ENCODE measurements at places on chromosomes 2 and 18.

DNA sequence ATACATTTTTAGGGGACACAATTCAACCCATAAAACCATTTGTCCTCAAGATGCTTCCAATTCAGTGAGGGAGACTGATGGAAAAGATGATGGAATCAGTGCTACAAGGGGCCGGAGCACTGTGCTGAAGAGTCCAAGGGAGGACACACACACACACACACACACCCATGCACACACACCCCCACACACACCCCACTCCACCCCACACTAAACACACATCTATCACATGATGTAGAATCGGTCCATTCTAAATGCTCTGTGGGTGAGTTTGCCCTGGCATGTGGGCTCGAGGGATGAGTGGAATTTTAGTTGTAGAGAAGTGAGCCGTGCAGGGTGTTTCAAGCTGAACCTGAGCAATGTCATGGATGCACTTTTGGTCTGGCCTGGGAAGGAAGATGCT is 41.1 kb downstream of the PRKCE start:
- no peak for DNase-seq

DNA sequence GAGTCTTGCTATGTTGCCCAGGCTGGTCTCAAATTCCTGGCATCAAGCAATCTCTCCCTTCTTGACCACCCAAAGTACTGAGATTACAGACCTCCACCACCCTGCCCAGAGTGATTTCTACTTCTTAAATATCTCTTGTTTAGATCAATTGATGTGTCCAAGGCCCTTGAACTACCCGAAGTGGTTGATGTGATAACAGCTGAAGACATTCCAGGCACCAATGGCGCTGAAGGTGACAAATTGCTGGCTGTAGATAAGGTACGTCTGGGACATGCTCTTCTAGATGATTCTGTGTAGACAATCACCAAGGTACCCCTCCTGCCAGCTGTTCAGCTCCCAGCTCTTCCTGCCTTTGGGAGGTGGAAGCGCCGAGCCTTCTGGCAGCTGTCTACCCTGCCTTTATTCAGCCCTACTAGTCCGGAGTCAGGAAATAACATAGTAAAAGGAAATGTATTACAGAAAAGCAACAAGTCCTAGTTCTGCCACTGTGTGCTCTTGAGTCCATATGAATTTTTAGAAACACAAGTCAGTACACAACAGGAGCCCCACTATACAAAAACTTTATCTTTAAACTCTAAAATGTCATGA is 61.3 kb upstream of the BZW1 start:
- DNase-seq = no peak

DNA sequence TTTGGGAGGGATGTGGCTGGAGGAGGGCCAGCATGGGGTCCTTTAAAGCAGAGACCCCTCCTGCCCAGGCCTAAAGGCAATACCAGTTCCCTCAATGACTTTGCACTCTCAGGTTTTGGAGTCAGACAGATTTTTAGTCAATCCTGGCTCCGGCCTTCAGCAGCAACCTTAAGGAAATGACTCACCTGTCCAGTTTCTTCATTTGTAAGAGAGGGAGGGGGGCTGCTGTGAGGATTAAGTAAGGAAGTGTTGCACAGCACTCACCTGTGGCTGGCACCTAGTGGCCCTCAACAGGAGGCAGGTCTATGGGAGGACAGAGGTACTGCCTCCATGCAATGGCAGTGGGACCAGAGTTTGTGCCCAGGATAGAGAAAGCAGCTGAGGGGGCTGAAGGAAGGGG is 13.7 kb downstream of the CNGA3 start:
- DNase-seq = no peak

- DNase-seq = no peak
Observed at GRCh38 chr2:32135409-32135808, 30.3 kb upstream of the SLC30A6 start.

- no peak for DNase-seq
Observed at GRCh38 chr2:204840504-204840903, 295.2 kb downstream of the PARD3B start.

DNA sequence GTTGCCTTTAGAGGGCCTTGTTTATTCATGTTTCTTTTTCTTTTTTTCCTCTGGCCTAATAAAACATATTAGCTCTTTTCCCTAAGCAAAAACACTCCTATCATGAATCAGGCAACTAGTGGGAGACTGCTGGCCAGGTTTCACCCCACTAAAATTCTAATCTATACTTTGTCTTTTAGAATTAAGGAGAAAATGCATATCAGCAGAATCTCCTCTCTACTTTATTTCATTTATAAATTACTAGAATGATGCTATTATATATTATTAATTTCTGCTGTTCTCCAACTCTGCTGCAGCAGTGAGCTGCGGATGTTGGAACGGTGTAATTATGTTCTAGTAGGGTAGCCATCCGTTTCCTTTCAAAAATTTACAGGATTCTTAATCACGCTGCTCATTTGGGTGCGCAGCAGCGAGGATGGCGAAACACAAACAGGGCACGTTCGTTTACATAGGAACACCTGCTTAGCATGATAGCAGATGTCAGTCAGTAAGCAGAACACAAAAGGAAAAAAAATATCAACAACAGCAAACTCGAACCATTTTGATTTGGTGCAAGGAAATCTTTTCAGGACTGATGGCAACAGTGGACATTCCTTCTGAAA is 30.5 kb downstream of the ZEB2 start:
- no peak for DNase-seq

DNA sequence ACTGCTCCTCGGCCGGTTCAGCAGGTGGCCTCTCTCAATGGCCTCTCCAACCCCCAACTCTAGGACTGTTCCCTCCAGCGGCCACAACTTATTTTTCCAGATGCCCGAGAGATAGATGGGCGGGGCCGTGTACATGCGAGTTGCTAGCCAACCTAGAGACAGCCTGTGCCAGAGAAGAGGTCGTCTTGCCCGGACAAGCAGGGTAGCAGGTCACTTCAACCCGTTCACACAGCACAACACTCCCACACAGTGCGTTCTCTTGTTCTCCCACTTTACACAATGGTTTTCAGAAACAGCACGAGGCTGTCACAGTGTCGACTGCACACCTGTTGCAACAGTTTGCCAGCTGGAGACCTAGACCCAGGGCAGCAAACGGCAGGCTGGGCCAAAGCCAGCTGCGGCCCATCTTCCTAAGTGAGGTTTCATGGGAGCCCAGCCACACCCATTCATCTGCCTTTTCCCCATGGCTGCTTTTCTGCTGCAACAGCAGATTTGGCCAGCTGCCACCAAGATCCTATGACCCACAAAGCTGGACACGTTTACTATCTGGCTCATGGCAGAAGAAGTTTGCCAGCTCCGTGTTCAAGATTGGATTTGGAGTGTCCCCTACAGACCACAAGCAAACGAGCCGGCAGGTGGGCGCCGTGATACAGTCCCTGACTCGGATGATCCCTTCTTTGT is 7.3 kb upstream of the PRLH start:
- no peak for DNase-seq

DNA sequence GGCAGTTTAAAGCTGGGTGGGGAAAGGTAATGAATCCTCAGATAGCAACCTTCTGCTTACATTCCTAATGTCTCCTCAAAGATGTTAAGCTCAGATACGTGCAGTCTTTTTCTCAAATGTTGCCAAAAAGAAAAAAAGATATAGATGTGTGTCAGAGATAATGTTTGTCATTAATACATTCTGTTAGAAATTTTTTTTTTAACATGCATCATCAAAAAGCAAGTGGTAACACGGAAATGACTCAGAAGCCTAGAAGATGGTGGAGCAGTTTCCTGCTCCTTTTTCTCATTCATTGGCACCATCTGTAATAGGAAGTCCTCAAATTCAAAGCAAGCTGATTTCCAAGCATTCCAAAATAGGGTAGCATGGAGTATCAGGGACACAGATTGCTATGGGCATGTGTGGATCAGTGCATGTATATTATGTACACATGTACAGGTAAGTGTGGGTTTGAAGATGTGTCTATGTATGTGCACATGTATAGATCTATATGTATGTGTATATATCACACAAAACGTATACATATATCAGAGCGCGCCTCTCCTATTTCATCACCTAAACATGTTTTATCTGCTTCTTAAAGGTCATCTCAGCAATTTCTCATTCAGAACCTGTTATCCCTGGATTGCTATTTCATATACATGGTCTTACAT is 79.9 kb upstream of the ITGB6 start:
- no peak for DNase-seq

DNA sequence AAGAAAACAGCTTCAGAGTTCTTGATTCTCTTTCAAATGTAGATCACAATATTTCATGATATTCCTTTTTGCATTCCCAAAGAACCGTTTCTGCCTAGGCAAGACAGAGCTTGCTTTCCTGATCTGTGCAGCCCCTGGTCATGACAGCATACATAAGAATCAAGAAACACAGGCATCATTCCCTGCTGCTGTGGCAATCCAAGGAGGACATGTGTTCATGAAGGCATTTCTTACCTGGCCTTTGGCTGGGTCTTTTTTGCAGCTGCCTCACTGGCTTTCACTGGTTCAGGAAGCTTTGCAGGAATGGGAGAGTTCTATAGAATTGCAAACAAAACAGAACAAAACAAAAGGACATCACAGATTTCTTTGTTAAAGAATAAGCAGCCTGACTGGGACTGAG is 87.6 kb upstream of the NFU1 start:
- DNase-seq = no peak

- no peak for DNase-seq
Observed at GRCh38 chr2:86786001-86786536, 4.6 kb downstream of the CD8A start.

GRCh38 chr18:54636217-54636616 is 45.2 kb downstream of the DYNAP start:
- DNase-seq = no peak

All from activated CD4-positive, alpha-beta T cell treated with anti-CD3 and anti-CD28 coated beads for 24 hours (primary cell).